ENCODE measurements at places on chromosomes 2 and 18.

DNA sequence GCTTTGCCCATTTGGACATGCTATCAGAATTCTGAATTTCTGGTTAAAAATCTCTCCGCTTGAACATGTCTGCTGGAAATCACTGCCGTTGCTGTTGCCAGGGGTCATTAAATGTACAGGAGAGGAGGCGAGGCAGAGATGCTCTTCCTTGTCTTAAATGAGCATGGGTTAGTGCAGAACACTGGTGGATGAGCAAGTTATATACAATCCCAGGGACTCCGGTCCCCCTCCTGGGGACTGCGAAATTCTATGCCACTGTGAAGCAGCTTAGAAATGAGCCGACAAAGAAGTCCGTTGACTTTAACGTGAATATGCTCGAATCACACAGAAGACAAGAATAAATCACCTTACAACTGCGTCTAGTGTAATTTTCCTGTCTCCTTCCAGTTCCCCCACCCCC is 95.1 kb upstream of the KLHL14 start:
- DNase-seq, result no peak

- no peak for DNase-seq
These were observed 1.0 kb downstream of the VIT start for GRCh38 chr2:36697424-36698066.

DNA sequence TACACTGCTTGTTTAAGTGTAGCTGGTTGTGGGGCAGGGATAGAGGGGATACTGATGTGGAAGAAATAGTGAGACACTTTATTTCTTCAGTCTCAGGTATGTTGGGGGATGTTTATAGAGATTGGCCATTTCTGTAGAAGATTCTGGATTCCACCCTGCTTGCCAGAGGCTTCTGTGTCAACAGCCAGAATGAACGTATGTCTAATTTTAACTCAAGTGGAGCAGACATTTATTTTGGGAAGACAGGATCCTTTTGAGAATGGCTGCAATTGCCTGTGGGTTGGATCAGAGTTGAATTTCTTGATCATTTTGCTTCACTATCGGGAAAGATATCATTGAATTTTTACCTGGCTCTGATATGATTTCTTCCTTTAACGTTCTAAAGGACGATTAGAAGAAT is 465.6 kb upstream of the SLC14A2 start:
- no peak for DNase-seq

DNA sequence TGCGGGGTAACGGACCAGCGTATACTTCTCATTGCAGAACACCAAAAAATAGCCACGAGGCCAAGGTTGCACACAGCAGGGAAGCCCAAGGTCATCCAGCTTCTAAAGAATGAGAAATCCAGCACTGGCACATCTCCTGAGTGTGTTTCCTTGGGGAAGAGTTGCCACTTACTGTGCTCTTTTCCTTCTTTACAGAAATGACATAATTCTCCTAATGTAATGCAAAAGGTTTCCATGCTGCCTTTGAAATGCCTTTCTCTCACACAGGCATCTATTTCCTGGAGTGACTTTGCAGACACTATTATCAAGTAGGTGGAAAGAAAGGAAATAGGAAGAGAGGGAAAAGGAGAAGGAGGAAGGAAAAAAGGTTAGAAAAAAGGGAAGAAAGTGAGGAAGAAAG is 862.1 kb upstream of the CELF4 start:
- no peak for DNase-seq

- DNase-seq, result no peak
These were observed 17.4 kb downstream of the CASP10 start for GRCh38 chr2:201200345-201200744.
